ENCODE measurements at places on chromosomes 3 and 15. TPM values are rescaled to one million over a fixed set of nuclear protein-coding genes. Genes with fewer than 3 reads are reported as not detected.
A peak's percentile ranks its signal among the peaks of the same experiment; 100 is the strongest.

- H3K4me1 ChIP-seq = peaks cover 9% of the 10 kb centered on the region
- no peak overlapping the region for H3K4me3 ChIP-seq
- DNase-seq = no peak
Observed at GRCh38 chr15:82677720-82678323, 30.7 kb upstream of the CPEB1 start.

DNA sequence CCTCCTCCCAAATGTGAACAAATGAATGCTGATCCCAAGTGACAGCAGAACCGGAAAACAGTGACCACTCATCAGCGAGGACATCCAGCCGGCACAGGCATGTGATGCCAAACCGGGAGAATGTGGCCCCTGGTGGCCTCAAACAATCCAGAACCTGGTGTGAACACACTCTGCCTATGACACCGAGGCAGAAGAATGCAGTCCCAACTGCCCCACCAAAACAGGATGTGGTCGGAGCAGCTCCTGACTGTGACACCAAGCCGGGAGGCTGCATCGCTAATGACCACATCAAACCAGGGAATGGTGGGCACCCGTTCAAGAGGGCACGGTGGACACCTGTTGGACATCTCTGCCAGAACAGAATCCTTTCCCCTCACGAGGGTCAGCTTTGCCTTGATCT lies 15.4 kb downstream of the SCN5A start:
- no peak for DNase-seq
- no peak overlapping the region for H3K4me3 ChIP-seq
- no peak overlapping the region for H3K27ac ChIP-seq
- peaks cover 21% of the 10 kb centered on the region for H3K27me3 ChIP-seq

GRCh38 chr15:101427606-101428487 lies 61.7 kb downstream of the PCSK6 start:
- H3K4me3 ChIP-seq = no peak overlapping the region
- H3K36me3 ChIP-seq = no peaks in the 10 kb centered on the region
- H3K27ac ChIP-seq = no peak overlapping the region
- no peaks in the 10 kb centered on the region for H3K4me1 ChIP-seq
- peaks cover 5% of the 10 kb centered on the region for H3K27me3 ChIP-seq

DNA sequence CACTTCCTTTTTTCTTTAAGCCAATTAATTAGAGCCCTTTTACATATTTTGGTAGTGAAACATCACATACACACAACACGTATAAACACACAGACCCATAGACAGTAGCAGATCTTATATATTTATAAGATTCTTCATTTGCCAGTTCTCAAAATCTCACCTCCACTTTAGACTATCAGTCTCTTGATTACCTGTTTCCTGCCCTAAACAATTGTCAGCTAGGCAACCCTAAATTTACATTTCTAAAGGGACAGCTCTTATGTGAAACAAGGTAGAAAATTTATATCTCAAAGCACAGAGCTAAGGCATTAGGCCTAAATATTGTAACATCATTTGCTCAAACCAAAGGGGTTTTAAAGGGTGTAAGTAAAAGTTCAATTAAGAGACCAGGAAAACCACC lies 28.9 kb downstream of the SETMAR start:
- no peaks in the 10 kb centered on the region for H3K27me3 ChIP-seq
- peaks cover 19% of the 10 kb centered on the region for H3K36me3 ChIP-seq
- no peak overlapping the region for H3K4me3 ChIP-seq
- no peaks in the 10 kb centered on the region for H3K4me1 ChIP-seq
- H3K27ac ChIP-seq = no peak overlapping the region

DNA sequence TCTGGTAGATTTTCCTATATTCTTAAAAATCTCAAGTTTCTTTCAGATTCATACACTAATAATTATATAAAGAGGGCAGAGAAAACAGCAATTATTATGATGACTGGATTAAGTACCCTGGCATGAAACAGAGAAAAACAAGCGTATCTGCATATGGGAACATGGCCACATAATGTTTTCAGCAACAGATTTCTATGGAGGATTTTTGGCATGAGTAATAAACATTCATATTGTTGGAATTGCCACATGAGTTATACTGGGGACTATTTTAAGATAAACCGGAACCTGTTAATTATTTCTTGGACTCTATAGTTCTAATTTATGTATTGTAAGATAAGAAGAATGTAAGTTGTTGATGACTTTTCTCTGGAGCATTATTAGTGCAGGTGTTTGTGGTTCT lies 112.7 kb downstream of the OXSM start:
- H3K36me3 ChIP-seq = no peaks in the 10 kb centered on the region
- H3K4me1 ChIP-seq = no peaks in the 10 kb centered on the region
- H3K27me3 ChIP-seq = no peaks in the 10 kb centered on the region

DNA sequence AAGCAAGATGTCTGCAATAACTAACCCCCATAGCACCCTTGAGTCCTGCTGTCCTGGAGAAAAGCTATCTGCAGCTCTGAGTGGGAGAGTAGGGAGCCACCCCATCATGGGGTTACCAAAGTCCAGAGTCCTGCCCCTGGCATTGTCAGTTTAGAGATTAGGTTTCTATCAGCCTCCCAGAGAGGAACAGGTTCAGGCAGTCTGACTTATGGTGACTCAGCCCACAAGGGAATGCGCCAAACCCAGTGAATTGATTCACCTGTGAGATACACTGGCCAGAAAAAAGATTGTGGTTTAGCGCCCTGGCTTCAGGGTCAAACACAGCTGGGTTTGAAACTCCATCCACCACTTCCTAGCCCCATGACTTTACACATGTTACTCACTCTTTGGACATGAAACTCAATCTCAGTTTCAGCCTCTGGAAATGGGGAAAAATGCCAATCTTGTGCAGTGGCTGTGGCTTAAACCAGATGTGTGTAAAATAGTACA lies 263.6 kb upstream of the HES1 start:
- H3K4me3 ChIP-seq = no peak overlapping the region
- no peaks in the 10 kb centered on the region for H3K36me3 ChIP-seq
- H3K27me3 ChIP-seq = no peaks in the 10 kb centered on the region
- no peak overlapping the region for H3K27ac ChIP-seq
- H3K4me1 ChIP-seq = peaks cover 56% of the 10 kb centered on the region
- DNase-seq = no peak

DNA sequence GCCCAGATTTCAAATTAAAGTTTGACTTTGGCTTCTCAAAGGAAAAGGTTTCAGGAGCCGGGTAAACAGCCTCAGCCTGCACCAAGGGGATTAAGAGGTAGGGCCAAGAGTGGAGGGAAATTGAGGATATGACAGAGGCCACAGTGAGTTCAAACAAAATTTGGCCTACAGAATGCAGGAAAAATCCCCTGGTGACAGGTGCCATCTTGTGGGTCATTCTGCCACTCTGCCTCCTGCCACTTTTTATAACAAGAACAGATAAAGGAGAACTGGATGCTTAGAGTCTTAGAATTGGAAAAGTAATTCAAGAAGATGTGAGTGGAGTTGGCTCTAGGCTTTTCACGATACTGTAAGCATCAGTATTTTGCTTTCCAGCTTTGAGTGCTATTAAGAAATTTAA lies 253.2 kb downstream of the NR2F2 start:
- peaks cover 4% of the 10 kb centered on the region for H3K27me3 ChIP-seq
- no peak for DNase-seq
- H3K4me1 ChIP-seq = no peaks in the 10 kb centered on the region
- H3K27ac ChIP-seq = no peak overlapping the region
- no peak overlapping the region for H3K4me3 ChIP-seq
- H3K36me3 ChIP-seq = no peaks in the 10 kb centered on the region

DNA sequence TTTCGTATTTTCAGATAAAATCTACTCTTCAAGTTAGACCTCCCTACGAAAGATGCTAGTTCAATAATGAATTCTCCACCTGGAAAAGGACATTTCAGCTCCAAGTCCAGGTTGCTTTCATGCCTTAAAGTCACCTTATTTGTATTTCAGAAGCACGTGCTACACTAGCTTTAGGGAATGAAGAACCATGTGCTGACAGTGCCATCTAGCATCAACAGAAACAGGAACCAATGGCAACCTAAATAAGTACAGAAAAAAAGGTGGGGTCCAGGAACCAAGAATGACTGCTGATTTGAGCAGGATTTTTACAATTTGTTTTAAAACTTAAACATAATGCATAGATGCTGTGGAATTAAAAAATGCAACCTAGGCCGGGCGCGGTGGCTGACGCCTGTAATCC lies 77.6 kb upstream of the SNRPN start:
- H3K36me3 ChIP-seq = no peaks in the 10 kb centered on the region
- DNase-seq = no peak
- no peaks in the 10 kb centered on the region for H3K4me1 ChIP-seq
- no peaks in the 10 kb centered on the region for H3K27me3 ChIP-seq

- H3K4me3 ChIP-seq = no peak overlapping the region
- H3K4me1 ChIP-seq = no peaks in the 10 kb centered on the region
- H3K36me3 ChIP-seq = no peaks in the 10 kb centered on the region
- DNase-seq = no peak
- no peak overlapping the region for H3K27ac ChIP-seq
Observed at GRCh38 chr3:16190704-16191103, 16.2 kb downstream of the GALNT15 start.

DNA sequence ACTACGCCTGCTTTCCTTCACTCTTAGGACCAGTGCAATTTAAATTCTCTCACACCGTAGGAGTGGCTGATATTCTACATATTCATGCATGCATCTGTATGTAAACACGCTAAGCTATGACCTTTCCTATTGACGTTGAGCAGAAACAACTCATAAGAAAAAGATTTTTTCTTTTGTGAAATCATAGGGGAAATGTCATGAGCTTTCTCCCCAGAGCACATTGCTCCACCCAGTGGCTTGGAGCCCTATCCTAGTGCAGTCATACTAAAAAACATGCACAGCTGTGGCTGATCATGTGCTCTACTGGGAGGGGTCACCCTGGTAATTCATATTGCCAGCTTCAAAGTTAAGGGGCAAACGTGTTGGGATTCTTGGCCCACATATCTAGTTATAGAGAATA lies 1.8 kb upstream of the MESD start:
- H3K27ac ChIP-seq = no peak overlapping the region
- H3K27me3 ChIP-seq = no peaks in the 10 kb centered on the region
- DNase-seq = no peak
- no peaks in the 10 kb centered on the region for H3K36me3 ChIP-seq

GRCh38 chr15:41861736-41862356 lies 23.2 kb downstream of the PLA2G4B start:
- H3K4me3 ChIP-seq = no peak overlapping the region
- no peaks in the 10 kb centered on the region for H3K27me3 ChIP-seq
- no peaks in the 10 kb centered on the region for H3K4me1 ChIP-seq
- H3K27ac ChIP-seq = no peak overlapping the region
- no peaks in the 10 kb centered on the region for H3K36me3 ChIP-seq

DNA sequence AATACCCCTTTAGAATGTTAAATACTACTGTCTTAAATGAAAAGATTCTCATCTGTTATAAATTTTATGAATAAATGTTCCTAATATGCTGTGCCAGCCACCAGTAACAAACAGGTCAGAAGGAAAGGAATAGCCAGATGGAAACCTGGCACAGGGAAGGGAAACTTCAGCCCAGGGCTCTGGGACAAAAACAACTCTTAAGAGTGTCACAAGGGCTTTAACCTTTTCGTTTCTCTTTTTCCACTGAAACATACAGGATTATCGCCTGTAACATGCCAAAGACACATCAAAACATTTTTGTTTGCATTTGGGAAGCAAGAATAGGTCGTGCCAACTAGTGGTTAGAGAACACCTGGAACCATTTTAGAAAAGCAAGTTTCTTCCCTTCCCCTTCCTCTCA lies 109.0 kb upstream of the NEDD4 start:
- H3K36me3 ChIP-seq = no peaks in the 10 kb centered on the region
- no peak overlapping the region for H3K4me3 ChIP-seq
- no peaks in the 10 kb centered on the region for H3K27me3 ChIP-seq
- H3K27ac ChIP-seq = no peak overlapping the region

GRCh38 chr3:61688307-61688984 lies 127.1 kb downstream of the PTPRG start:
- no peak for DNase-seq
- H3K4me3 ChIP-seq = no peak overlapping the region
- no peaks in the 10 kb centered on the region for H3K36me3 ChIP-seq

DNA sequence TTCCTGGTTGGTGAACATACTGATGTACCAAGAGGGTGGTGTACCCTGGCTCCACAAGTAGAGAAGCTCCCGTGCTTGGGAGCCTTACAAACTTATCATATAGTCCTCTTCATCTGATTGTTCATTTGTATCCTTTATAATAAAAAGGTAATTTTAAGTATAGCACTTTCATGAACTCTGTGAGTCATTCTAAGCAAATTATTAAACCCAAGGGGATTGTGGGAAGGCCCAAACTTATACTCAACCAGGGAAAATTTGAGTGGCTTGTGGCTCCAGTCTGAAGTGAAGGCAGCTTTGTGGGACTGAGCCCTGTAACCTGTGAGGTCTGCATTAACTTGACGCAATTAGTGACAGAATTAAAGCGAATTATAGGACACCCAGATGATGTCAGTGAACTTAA lies 29.0 kb downstream of the TTBK2 start:
- DNase-seq = no peak
- H3K27ac ChIP-seq = no peak overlapping the region
- H3K36me3 ChIP-seq = peaks cover 8% of the 10 kb centered on the region
- no peaks in the 10 kb centered on the region for H3K27me3 ChIP-seq

GRCh38 chr3:16484216-16484615 lies 29.3 kb downstream of the RFTN1 start:
- H3K4me3 ChIP-seq = no peak overlapping the region
- peaks cover 41% of the 10 kb centered on the region for H3K4me1 ChIP-seq
- H3K36me3 ChIP-seq = peaks cover 15% of the 10 kb centered on the region
- no peak overlapping the region for H3K27ac ChIP-seq

- peak overlapping the region; percentile 89 for H3K27ac ChIP-seq
- no peaks in the 10 kb centered on the region for H3K36me3 ChIP-seq
- H3K4me3 ChIP-seq = peak overlapping the region; percentile 82
- DNase-seq = peak; percentile 80
- H3K27me3 ChIP-seq = peaks cover 7% of the 10 kb centered on the region
Observed at GRCh38 chr15:57565311-57565710, 26.4 kb upstream of the MYZAP start.

DNA sequence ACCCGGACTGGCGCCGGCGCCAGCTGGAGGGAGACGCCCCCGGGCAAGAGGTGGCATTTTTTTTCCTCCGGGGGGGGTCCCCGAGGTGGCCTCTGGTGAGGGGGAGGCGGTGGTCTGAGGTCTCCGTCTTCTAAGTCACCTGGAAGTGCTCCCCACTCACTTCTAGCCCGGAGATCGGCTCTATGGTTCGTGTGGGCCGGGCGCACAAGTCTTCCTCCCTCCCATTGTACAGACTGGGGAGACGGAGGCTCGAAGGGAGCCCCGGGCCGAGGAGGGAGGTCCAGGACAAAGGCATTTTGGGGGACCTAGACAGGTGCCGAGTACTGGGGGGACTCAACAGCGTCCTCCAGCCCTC lies 4.4 kb downstream of the GATA2 start:
- no peaks in the 10 kb centered on the region for H3K36me3 ChIP-seq
- H3K4me3 ChIP-seq = peak overlapping the region; percentile 80
- peaks cover 54% of the 10 kb centered on the region for H3K4me1 ChIP-seq
- H3K27ac ChIP-seq = peak overlapping the region; percentile 82

GRCh38 chr15:51283026-51283425 lies 55.4 kb downstream of the CYP19A1 start:
- peak overlapping the region; percentile 74 for H3K4me3 ChIP-seq
- peak; percentile 24 for DNase-seq
- H3K27ac ChIP-seq = peak overlapping the region; percentile 77
- H3K4me1 ChIP-seq = peaks cover 14% of the 10 kb centered on the region

The ILDR1 gene
- polyA plus RNA-seq = 1.3 TPM

The PEX5L gene
- 0.13 TPM for polyA plus RNA-seq

The GOLGA8H gene
- not detected for polyA plus RNA-seq

The ALG1L2 gene
- 0.33 TPM for polyA plus RNA-seq

The ASB14 gene
- polyA plus RNA-seq = 2.1 TPM

The SOX14 gene
- polyA plus RNA-seq = not detected

The SAMMSON gene
- not detected for polyA plus RNA-seq

The CTXN2 gene
- not detected for polyA plus RNA-seq

The COX5A gene
- polyA plus RNA-seq = 267 TPM

The ATP13A5 gene
- polyA plus RNA-seq = not detected

The KY gene
- polyA plus RNA-seq = not detected

Data from naive B cell (primary cell).